ENCODE measurements at places on chromosomes 7 and 10. TPM values are rescaled to one million over a fixed set of nuclear protein-coding genes. Genes with fewer than 3 reads are reported as not detected.

GRCh38 chr10:73959484-73960243 is 38.3 kb upstream of the VCL start:
- DNase-seq = no peak

GRCh38 chr7:2640482-2640830 is 8.7 kb downstream of the TTYH3 start:
- DNase-seq = no peak

- DNase-seq = no peak
Observed at GRCh38 chr10:129775681-129776080, 188.4 kb downstream of the EBF3 start.

The VPS37D gene
- 2.0 TPM for total RNA-seq

The H2BK1 gene
- not detected for total RNA-seq

- DNase-seq = peak; percentile 96
Observed at GRCh38 chr7:152313831-152314604, 121.8 kb downstream of the KMT2C start.

The C10orf95 gene
- total RNA-seq = not detected

The DKK1 gene
- total RNA-seq = 200 TPM

DNA sequence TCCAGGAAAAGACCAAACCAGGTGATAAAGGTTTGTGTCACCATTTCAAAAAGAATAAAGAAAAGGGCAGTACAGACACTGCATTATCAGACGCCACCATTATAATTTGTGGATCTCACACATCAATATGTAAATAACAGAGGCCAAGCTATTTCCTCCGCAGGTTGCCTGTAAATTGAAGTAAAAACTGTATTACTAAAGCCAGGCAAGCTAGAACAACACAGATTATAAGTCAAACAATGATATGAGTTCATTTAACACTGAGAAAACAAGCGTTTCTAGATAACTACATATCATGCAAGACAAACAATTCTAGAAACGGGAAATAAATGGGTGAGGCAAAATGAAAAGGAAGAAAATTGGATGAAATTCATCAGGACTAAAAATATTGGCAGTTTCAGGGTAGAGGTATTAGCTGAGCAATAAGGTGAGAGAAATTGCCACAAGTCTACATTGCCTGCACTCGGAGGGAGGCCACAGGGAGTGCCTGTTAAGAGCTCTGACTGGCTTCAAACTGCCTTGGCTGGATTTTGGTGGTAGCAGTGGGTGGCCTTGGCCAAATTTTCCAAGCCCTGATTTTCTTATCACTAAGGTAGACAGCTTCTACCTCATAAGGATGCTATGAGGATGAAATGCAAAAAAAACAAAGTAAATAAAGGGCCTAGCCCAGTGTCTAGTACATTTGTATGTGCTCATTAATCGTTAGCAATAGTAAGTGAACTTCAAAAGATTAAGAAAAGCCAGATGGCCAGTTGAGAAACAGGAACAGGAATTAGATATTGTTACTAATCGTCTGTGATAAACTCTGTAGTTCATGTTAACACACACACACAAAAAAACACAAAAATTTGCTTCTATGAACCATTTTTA is 240.0 kb upstream of the NFE2L3 start:
- DNase-seq = no peak

- peak; percentile 9 for DNase-seq
Observed at GRCh38 chr10:96967847-96968246, 135.7 kb downstream of the LCOR start.

DNA sequence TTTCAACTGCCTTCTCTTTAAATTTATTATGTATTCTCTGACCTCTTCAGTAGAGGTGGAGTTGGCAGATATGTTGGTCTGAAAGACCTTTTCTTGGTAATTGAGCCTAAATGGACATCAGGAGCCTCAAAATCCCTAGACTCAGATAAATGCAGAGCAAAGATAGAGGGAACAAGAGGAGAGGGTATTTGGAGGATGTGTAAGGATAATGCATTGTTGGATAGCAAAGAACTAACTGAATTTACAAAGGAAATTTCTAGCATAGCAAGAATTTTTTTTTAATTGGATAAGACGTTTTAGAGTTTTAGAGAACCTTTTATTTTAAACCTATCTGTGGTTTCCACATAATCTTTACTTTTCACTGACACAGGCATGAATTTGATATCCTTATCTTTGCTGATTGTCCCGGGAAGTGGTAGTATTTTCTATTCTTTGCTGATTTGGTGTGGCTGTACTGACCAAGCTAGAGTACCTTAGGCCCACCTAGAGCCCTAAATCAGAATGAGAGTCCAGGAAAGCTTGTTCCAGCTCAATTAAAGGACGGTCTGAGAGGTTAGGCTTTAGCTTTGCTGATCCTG is 91.3 kb downstream of the NRF1 start:
- DNase-seq = no peak

DNA sequence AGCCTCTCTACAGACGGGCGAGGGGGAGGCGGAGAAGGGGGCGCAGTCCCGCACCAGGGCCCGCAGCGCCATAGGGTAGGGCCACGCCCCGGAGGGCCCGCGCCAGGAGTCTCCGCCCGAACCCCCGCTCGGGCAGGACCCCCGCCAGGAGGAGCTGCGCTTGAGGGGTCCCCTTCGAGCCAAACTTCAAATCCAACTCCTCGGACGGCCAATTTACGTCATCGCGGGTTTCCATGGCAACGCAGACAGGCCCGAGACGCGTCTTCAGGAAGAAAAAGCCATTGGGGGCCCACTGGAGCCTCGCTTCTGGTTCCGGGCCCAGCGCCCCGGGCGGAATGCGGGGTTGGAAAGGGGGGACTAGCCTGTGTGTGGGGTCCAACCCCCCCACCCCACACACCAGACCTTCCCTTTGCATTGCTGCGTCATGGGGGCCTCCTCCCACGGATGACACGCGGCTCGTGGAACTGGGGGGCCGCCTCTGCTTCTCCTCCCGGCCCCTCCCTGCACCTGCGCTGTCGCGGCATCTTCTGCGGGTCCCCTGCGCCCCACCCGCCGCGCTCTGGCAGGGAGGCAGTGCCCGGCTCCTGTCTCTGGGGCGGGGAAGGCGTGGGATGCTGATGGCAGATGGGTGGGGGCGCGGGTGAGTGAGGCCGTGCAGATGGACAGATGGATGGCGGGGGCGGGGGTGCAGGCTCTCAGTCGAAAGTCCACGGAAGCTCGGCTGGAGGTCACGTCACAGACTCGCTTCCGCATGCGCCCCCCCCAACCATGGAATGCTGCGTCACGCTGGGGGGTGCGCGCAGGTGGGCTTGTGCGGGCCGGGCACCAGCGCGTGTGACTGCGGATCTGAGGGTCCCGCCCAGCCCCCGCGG is 1.2 kb downstream of the CALY start:
- DNase-seq = no peak

The GIMAP4 gene
- 174 TPM for total RNA-seq

DNA sequence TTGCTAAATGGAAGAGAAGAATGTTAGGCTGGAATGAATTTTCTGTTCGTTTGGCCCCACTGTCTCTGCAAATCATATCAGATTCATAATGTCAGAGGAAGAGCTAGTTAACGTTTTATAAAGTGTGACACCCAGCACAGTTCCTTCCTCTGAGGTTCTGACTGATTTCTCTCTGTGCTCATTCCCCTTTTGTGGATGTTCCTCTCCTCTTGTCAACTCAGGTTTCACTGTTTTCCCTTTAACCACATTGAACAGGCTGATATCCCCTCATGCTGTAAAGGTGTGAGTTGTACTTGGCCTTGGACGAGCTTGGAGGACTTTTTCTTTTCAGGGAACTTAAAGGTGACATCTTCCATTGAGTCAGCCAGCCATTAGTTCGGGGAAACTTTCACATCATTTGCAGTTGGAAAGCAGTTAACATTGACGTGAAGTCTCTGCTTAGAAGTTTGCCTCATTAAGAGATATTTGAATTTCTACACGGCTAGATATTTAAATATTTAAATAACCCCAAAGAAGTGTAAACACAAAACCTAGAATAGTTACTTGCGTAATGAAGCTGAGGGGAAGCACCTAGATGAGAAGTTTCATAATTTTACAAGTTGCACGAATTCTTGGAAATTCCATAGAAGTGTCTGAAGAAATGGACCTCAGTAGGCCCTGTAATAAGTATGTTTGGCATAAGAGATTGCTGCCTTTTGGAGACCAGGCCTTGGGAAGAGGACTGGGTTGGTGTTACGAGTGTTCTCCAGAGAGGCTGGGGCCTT is 101.5 kb upstream of the EGR2 start:
- no peak for DNase-seq

The WNT2 gene
- not detected for total RNA-seq

The CPEB3 gene
- total RNA-seq = 2.3 TPM

GRCh38 chr7:21972397-21972784 is 26.7 kb upstream of the CDCA7L start:
- DNase-seq = no peak

The IKZF1 gene
- 0.20 TPM for total RNA-seq

- DNase-seq = no peak
Observed at GRCh38 chr10:34996843-34997242, 93.3 kb downstream of the CUL2 start.

- no peak for DNase-seq
Observed at GRCh38 chr7:69588773-69589172, 9.5 kb upstream of the AUTS2 start.

The ESYT2 gene
- 40.6 TPM for total RNA-seq

GRCh38 chr10:101607124-101607523 is 19.0 kb downstream of the DPCD start:
- no peak for DNase-seq

- no peak for DNase-seq
Observed at GRCh38 chr10:36564433-36564832, 561.0 kb upstream of the ANKRD30A start.

- no peak for DNase-seq
Observed at GRCh38 chr7:69837387-69838068, 239.3 kb downstream of the AUTS2 start.

DNA sequence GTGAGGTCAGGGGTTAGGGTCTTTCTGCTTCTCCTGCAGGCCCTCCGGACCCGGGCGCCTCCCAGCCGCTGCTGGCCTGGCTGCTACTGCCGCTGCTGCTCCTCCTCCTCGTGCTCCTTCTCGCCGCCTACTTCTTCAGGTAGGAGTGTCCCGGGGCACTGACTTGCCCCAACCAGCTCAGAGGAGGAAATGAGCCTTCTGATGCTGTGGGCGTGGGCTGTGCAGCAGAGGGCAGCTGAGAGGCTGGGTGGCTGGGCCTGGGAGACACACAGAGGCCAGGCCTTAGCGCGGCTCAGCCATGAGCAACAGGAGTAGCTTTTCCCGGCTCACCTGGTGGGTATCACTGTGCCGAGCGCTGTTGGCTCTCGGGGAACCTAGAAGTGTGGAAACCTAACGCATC is 78.9 kb downstream of the MKI67 start:
- DNase-seq = peak; percentile 80

DNA sequence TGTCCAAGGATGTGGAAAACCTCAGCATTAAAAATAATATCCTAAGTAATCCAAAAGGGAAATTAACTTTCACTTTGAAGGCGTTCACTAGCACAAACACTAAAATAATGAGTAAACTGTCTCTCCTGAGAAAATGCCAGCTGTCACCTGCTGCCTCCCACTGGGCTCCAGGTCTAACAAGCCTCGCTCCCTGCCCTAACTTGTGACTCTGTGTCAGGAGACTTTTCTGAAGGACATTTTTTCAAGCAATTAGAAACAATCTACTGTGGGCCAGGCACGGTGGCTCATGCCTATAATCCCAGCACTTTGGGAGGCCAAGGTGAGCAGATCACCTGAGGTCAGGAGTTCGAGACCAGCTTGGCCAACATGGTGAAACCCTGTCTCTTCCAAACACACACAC is 72.8 kb upstream of the GLCCI1 start:
- DNase-seq = no peak

GRCh38 chr10:60753152-60753551 is 25.1 kb upstream of the CDK1 start:
- no peak for DNase-seq

- DNase-seq = no peak
Observed at GRCh38 chr10:101002456-101002855, 2.8 kb downstream of the LZTS2 start.

The CALHM1 gene
- not detected for total RNA-seq

- DNase-seq = no peak
Observed at GRCh38 chr7:33640741-33641140, 264.6 kb upstream of the BMPER start.

- DNase-seq = no peak
Observed at GRCh38 chr10:83862723-83863122, 276.6 kb upstream of the GHITM start.

DNA sequence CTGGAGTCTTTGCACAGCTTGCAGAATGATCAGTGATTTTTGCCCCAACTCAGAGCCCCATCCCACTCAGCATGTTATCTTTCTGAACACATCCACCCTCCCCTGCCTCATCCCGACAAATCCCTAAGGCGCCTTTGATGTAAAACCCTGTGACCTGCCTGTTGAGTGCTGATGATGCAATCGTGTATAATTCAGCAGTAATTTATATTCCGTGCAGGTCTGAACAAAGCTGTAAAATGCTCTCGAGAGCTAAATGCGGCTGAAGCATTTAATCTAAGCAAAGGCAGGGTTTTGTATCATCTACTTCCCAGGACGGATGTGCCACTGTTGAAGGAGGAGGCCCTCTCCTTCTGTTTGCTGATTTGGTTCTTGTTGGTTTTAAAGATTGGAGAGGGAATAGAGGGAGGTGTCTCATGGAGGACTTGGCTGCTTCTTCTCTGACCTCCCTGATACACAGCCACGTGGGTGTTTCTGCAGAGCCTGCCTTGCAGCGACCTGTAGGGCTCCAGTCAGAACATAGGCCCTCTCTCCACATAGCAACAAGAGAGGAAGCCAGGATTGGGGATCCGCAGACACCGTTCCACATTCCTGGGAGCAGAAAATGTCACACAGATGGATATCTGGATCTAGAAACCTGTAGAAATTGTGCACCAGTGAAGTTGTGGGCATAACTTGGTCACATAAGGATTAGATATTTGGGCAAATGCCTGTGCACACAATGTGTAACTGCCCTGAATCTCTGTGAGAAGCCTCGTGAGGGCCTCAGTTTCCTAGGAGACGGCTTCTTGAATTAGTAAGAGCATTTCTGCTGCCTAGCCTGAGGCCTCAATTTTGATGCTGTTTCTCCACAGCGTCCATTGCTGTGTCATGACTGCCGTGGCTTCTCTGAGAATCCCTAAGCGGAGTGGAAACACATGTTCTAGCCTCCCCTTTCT is 90.2 kb upstream of the AGK start:
- no peak for DNase-seq

GRCh38 chr10:111303887-111304286 is 227.1 kb downstream of the ADRA2A start:
- DNase-seq = no peak

- DNase-seq = no peak
Observed at GRCh38 chr7:102313997-102314780, 27.5 kb downstream of the SH2B2 start.

DNA sequence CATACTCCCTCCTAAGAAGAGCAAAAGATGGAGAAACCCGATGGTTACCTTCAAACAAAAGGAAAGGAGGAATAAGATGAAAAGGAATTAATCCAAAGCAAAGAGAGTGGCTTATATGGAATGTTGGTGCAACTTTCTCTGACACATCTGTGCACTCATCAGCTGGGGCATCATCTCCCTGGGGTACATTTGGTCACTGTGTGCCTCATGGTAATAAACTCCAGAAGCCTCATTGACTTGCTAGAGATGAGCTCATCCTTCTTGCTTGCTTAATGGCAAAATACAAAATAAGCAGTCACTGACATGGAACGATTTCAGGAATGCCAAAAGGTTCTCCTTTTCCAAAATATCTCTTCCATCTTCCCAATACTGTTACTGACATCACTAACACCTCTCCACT is 22.5 kb downstream of the CAV1 start:
- DNase-seq = no peak

The CRTAC1 gene
- total RNA-seq = 0.72 TPM
